ENCODE measurements at places on chromosomes 3 and 15.

DNA sequence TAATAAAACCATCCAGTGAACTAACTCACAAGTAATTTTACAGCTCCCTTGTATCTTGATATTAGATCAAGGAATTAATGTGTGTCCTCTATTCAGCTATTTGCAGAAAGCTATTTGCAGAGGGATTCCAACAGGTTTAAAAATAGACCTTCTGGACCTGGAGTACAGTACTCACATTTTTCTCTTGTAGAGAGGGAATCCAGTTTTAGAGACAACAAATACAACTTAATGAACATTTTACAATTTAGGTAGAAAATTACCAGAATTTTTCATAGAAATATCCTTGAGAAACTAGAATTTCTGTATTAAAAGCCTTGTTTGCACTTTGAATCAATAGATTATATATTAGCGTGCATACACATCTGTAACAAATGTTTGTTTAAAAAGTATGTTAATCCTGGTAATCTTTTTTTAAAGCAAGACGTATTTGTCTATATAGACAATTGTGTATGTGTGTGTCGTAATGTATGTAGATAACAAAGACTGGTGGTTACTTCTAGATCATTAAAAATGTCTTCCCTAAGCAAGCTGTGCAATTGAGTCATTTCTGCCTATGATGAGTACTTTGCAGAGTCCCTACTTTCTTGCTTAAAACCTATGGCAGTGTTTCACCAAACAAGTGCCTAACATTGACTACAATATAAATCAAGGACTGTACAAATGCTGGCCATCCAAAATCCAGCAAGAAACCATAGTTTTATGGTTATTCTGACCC lies 57.9 kb downstream of the PPP2R3A start:
- DNase-seq: no peak

DNA sequence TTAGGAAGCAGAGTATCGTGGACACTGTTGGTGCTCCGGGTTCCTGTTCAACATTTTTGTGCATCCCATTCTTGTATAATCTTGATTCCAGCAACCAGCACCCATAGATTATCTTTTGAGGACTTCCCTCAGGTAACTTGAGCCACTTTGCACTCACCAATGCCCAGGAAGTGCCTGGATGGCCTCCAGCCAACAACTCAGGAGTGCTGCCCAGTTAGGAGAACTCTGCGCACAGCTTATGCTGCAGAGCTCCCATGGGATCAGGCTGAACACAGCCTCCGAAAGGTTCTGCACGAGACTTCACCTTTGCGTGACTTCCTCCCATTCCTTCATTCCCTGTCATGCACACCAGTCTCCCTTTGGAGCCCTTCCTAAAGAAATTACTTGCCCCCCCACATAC lies 64.3 kb upstream of the LRRN1 start:
- no peak for DNase-seq

- no peak for DNase-seq
These were observed 277.8 kb downstream of the CD47 start for GRCh38 chr3:107813026-107813425.

- DNase-seq: no peak
These were observed 11.7 kb downstream of the NKTR start for GRCh38 chr3:42612217-42612616.

DNA sequence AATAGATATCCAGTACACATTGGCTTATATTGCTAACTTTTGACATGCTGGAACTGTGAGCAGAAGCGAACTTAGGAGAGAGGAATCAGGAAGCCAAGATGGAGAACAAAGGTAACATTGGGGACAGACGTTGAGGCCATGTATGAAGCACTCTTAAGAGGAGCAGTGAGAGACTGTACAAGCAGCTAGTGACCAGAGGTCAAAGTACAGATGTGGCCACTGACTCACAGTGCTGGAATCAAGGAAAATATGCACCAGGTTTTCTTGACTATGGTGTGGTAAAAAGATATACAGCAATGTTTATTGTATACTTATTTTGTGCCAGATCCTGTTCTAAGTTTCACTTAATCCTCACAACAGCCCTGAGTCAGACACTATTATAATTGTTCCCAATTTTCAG lies 2.0 kb upstream of the IL20RB start:
- no peak for DNase-seq

GRCh38 chr3:46677411-46677726 lies 16.1 kb downstream of the ALS2CL start:
- DNase-seq: no peak

DNA sequence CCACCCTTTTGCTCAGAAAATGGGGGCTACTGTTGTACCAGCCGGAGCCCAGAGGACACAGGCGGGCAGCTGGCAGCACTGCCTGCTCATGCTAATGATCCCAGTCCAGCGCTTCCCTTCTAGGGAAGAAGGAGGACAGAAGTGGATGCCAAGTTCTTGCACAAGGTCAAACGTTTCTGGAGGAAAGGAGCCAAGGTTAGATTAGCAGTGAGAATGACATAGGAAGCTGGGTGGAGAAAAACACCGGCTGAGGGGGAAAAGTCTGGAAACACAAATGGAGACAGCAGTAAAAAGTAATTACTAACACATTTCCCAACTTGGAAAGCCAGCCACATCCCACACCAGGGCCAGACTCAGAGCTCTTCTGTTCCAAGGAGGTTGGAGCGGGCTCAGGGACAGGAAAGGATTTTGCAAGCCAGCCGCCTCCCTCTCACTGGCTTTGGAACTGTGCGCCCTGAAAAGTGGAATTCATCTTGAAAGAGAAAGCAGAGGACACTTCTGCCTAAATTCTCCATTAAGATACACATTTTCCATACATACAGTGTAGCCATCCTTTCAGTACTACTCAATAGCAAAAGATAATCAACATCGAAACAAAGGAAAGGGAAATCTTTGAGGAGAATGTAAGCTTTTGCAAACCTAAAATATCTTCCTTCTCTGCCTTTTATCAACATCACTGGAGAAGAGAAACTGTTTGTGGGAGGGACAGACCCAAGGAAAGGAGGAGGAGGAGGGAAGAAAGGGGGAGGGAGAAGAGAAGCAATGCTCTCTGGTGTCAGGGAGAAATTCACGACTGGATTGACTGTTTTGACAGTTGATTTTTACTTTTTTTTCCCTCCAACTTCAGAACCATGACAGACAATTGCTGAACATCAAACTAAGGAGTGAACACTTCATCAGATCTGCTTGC lies 133.6 kb downstream of the CD47 start:
- no peak for DNase-seq

GRCh38 chr3:36366308-36366707 lies 14.0 kb upstream of the STAC start:
- DNase-seq: no peak

DNA sequence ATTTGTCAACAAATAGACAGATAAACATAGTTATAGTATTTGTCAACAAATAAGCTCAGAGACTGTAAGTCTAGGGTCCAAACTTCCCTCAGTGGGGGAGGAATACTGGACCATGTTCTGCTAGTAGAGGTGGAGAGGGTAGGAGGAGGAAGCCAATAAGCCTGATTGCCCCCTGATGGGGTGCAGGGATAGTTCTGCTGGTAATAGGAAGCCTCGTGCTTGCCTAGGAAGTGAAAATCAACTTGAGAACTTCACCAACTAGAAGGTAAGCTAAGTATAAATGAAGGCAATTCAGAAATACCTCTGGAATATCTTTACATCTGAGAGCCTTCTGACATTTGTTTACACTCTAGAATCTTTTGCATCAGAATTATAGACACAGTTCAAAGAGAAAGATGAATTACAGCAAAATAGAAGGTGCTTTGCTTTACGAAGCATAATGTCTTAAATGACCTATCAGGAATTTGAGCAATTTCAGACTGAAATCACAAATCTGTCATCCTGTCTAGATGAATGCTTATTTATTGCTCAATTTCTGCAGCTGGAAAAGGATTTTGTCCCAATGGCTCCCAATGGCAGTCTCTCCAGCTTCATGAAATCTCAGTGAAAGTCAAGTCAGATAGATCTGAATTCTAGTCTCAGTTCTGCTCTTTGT lies 225.6 kb upstream of the TBC1D5 start:
- no peak for DNase-seq

GRCh38 chr3:146088840-146089239 lies 72.1 kb downstream of the PLOD2 start:
- DNase-seq: no peak

DNA sequence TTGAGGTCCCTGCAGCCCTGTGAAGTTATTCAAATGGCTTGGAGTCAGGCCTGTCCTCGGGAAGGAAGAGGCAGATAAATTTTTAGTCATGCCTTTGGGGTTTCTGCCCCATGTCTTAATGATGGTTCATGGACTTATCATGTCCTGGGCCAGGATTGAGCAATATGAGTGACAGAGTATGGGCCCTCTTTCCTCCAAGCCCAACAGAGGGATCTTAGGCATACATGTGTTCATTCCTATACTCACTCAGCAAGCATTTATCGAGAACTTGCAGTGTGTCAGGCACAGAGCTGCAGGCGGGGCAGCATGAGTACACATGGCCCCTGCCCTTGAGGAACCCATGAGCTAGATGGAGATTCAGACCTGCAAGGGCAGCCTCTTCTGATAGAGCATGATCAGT lies 6.2 kb downstream of the ESYT3 start:
- DNase-seq: no peak

- no peak for DNase-seq
These were observed 417 bp downstream of the HACD2 start for GRCh38 chr3:123584284-123584987.

- DNase-seq: no peak
These were observed 7.1 kb downstream of the ATP2C1 start for GRCh38 chr3:130900959-130901358.

DNA sequence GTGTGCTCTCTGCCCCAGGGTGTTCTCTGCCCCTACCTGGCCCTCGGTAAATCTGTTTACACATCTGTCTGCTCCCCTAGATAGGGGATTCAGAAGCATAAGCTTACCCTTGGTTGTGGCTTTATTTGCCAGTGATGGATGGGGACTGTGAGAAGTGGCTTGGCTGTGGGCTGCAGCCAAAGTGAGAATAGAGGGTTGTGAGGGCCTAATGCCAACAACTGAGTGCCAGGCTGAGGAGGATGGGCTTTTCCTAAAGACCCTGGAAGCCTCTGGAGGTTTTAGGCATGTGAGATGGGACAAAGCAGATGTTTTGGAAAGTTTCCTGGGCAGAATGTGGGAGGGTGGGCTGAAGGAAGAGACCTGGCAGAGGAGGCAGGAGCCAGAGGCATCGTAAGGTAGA lies 15.4 kb upstream of the APEH start:
- no peak for DNase-seq

GRCh38 chr15:62593681-62594399 lies 428.8 kb upstream of the C2CD4B start:
- DNase-seq: no peak

GRCh38 chr3:192220915-192221314 lies 506.4 kb downstream of the FGF12 start:
- no peak for DNase-seq

DNA sequence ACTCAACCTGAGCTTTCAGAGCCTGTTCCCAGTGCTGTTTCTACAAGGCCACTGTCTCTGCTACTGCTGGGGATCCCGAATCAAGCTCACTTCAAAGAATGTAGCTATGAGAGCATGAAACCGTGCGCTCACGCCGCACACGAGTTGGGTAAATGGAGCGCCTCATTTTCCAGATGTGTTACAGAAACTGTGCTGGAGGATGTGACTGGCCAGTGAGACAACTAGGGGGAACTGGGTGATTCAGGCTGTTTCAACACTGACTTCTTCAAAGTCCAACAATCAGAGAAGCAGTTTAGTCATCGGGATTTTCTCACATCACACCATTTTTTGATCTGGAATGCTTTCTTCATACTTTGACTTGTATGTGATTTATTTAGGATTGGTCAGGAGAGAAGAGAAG lies 3.5 kb downstream of the ZNF710 start:
- DNase-seq: no peak

DNA sequence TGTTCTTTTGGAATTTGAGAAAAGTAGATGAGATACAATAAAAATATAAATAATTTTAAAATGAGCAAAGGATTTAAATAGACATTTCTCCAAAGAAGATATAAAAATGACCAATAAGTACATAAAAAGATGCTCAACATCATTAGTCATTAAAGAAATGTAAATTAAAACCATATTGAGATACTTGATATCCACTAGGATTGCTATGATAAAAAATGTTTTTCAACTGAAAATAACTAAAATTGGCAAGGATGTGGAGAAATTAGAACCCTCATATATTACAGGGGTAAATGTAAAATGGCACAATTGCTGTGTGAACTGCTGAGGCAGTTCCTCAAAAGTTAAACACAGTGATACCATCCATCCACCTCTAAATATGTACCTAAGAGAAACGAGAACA lies 38.8 kb downstream of the LRRFIP2 start:
- no peak for DNase-seq

- DNase-seq: no peak
These were observed 27.4 kb downstream of the FOXL2NB start for GRCh38 chr3:138974462-138974861.

- DNase-seq: no peak
These were observed 11.2 kb upstream of the FAM174B start for GRCh38 chr15:92666780-92667179.

- no peak for DNase-seq
These were observed 10.4 kb downstream of the FAH start for GRCh38 chr15:80163217-80163616.

- no peak for DNase-seq
These were observed 64.4 kb downstream of the LINGO1 start for GRCh38 chr15:77568014-77568972.

DNA sequence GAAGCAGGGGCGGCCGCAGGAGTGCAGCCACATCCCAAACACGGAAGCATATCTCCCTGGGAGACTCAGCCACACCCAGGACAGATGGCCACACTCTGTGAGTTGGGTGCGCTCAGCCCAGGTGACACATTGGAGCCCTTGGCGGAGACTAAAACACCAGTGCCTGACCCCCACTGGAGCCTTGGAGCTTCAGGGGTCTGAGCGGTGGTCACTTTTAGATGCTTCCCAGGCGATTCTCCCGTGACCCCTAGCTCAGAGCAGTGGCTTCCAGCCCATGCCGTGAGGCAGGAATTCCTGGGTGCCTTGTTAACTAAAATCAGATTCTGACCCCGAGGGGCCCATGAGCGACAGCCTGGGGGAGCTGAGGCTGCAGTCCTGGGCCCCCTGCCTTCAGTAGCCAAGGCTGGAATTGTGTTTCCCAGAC lies 54.5 kb downstream of the PLXNA1 start:
- no peak for DNase-seq

Data from CMK (cell line).